Activated T-cell treated with anti-CD3 and anti-CD28 coated beads for 4 hours (primary cell): ENCODE measurements at places on chromosomes 1 and 21.

DNA sequence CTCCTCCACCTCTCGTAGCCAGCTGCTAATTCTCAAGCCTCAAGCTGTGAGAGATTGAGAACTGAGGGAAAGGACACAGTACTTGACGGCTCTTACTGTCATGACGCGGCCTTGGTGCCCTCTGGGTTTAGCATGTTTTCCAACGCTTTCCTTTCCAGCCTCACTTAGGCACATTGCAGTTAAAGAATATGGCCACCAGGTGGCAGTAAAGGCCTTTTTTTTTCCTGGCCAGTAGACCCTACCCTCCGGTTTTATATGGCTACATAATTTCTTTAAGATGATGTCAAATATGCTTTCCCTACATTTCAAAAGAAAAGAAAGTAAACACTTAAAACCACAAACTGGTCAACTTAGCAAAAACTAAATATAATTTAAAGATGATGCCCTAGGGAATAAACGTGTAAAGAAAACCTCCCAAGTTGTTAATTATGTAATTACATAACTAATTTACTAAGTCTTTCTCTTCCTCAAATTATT, 56.8 kb upstream of the PRDX6 start:
- peak; percentile 42 for DNase-seq

DNA sequence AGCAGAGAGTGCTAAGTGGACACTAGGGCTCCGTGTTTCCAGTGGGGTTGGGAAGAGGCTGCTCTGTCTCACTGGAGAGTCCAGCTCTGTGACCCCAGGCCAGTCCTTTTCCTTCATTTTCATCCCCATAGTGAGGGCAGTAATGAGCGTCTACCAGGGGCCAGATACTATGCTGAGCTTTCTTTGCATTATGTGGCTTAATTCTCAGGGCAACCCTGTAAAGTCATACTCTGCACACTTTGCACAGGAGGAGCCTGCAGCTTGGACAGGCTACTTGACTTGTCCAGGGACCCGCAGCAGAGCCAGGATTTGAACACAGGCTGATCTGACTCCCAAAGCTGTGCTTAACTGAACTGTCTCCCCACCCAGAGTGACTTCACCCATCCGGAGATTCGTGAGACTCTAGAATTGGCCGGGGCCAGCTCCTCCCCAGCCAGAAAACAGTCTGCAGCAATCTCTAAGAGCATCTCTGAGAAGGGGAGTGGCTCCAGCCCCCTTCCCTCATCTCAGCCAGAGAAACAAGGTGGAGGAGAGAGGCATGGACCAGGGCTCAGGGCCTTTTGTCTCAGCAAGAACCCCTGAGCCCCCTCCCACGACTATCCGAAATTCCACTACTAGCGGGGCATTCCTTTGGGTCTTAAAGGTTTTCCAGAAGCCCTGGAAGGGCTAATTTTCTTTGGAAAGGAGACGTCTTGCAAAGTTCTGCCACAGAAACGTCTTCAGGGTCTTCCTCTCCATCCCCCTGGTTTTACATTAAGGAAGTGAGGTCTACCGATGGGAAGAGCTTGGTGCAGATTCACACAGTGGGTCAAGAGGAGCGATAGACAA, 866 bp upstream of the FNDC5 start:
- no peak for DNase-seq

GRCh38 chr1:193402977-193403376, 216.6 kb upstream of the B3GALT2 start:
- no peak for DNase-seq

DNA sequence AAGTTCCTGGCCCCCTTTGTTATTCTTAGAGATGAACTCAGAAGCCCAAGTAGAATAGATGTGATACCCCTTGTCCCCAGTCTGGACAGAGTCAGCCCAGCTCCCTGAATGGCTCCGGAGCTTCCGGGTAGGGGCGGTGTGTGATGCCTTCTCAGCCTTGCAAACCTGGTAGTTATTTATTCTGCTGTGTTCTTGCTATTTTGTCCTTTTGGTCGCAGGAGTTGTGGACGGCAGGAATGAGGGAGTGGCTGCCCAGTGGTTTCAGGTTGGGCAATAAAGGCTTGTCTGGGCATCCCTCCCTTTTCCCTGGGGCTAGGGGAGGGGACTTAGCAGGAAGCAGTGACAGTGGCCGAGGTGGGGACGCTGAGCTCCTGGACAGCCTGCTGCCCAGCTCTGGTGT, 2.8 kb downstream of the PTPRU start:
- no peak for DNase-seq

GRCh38 chr1:201686714-201687455, 142.1 kb upstream of the IPO9 start:
- DNase-seq: no peak

DNA sequence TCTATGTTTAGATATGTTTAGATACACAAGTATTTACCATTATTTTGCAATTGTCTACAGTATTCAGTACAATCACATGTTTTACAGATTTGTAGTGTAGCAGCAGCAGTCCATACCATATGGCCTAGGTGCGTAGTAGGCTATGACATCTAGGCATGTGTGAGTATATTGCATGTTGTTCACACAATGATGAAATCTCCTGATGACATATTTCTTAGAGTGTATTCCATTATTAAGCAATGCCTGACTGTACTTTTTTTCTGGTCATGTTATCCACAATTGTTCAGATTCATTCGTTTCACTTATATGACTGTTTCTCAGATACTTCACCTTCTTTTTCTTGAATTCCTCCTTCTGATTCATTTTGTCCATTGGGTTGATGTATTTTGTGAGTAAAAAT, 9.9 kb upstream of the BACE2 start:
- no peak for DNase-seq

- DNase-seq: no peak
Measured at GRCh38 chr1:14441302-14441741, 157.2 kb upstream of the KAZN start.

DNA sequence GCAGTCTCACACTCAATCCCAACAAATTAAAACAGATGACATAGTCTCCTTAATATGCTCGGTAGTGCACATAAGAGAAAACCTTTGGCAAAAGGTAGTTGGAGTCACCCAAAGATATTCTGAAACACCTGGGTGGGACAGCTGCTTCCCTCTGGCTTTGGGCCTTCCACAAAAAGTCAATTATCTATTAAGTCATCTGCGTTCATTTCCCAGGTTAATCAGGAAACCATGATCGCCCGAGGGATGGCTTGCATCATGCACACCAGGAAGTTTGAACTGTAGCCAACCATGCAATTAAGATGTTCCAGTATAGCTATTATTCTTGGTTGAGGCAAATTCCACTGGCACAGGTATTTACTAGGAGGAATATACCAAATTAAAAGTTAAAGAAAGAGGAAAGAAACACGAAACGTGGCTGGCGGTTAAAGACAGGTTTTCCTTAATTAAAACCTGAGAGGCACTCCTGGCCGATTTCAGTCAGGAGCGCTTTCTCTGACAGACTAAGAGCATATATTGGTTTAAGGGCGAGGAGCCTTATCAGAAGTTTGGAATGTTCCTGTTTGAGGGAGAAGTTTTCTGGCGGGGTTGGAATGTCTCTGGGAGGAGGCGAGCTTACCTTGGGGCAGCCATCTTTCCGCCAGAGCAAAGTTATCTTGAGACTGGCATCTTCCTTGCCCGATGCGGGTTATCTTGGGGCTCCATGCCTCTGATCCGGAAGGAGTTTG, 19.9 kb downstream of the CLDN17 start:
- no peak for DNase-seq

GRCh38 chr1:183033205-183033604, 10.0 kb downstream of the LAMC1 start:
- no peak for DNase-seq

DNA sequence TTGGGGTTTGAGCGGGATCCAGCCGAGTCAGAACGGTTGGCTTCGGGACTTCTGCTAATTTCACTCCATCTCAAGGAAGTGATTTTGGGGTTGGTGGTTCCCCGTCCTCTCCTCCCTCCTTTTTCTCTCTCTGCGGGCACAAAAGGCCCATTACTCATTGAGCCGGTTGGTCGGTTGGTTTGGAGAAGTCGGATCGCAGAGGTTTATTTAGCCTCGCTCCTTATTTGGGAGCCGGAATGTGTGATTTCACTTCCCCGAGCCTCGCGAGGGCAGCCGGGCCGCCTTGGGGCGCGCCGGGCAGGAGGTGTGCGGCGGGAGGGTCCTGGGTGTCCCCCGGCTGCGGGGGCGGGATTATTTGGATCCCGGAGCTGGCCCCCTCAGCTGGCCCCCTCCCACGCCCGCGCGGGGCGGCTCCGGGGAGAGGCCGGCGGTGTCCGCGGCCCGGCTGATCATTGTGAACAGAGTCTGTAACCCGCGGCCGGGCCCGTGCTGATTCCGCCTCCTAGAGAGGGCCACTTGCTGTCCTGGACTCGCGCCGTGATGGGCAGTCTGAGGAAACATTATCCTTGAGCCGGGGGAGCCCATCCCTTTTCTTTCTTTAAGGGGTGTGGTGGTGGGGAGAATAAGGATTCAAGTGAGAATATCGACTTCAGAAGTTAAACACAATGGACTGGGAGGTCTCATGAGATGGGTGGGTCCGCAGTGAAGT, 1.2 kb downstream of the MAPKAPK2 start:
- DNase-seq: no peak

GRCh38 chr1:35475856-35476674, 81.1 kb downstream of the KIAA0319L start:
- no peak for DNase-seq

- DNase-seq: no peak
Measured at GRCh38 chr1:178560871-178561376, 48.0 kb downstream of the TEX35 start.

DNA sequence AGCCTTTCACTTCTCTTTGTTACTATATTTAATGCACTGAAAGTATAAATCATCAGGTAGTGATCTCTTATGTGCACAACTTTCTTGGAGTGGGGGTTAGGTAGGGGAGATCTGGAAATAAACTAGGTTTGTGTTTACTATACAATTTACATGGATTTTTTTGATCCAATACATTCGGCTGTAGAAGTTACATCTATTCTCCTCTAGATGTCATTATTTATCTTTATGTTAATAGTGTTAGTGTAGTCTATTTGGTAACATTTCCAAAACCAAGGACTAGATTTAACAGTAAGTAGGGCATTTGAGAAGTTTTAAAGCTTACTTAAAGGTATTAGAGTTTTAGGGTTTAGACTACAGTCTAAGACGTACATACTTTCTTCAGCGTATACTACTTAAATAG, 5.4 kb downstream of the VPS45 start:
- no peak for DNase-seq

DNA sequence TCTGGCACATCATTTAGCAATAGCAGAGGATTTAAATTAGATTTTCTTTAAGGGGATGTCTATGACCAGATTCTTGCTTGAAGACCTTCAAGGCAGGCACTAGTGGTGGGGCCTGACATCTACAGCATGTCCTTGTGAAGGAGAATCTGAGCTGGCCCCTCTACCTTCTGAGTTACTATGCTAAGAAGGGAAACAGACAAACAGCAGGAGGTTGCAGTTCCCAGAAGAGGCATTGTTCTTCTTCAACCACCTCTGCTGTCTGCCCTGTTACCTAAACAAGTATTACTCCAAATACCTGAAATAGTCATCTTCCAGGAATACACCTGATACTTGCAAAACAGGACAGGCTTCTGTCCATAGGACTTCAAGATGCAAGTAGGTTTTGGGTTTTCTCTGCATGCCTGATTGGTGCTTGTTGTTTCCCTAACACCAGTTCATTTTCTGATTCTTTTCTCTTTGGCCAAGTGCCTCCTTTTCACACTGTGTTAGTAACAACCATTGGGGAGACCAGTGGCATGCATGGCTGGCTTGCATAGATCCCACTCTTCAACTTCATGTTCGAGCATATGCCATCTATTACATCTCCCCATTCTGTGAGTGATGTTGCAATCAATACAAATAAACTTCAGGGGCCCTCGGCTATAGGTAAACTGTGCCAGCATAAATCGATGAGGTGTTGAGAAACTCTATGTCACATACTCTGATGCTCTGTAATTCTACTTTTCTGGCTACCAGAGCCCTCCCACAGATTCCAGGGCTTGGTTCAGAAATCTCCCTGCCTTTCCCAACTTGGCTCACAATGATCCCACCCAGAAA, 93.0 kb upstream of the DUSP10 start:
- DNase-seq: no peak

DNA sequence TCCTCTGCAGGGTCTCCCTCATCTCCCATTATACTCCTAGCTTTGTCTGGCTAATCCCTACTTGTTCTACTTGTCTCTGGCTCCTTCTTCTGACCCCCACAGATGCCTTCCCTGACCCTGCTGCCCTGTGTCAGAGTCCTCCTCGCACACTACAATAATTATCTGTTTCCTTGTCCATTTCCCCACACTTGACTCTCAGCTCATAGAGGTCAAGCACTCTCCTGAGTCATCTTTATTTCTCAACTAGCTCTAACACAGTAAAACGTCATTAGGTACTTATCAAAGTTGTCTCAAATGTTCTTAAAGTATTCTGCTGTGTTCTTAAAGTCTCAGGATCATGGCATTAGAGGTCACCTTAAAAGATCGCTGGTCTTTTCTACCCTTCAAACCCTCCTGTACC, 47.1 kb downstream of the C8A start:
- DNase-seq: no peak

- no peak for DNase-seq
Measured at GRCh38 chr1:23793018-23793781, 2.3 kb downstream of the LYPLA2 start.

DNA sequence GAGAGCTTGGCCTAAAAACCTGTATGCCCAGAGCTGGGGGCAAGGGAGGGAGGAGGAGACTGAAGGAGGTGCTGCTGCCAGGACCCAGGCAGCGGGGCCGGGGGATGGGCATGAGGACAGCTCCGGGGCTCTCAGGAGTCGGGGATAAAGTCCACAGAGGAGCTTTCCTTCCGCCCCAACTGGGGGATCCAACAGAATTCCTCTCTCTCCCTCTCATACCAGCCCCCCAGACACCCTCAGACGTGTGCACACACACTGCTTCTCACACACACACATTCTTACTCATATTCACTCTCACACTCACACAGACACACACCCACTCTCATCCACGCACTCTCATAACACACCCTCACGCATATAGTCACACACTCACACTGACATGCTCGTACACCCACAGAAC, 39.1 kb downstream of the SYF2 start:
- DNase-seq: no peak

GRCh38 chr1:41345434-41346075, 15.7 kb upstream of the FOXO6 start:
- no peak for DNase-seq

DNA sequence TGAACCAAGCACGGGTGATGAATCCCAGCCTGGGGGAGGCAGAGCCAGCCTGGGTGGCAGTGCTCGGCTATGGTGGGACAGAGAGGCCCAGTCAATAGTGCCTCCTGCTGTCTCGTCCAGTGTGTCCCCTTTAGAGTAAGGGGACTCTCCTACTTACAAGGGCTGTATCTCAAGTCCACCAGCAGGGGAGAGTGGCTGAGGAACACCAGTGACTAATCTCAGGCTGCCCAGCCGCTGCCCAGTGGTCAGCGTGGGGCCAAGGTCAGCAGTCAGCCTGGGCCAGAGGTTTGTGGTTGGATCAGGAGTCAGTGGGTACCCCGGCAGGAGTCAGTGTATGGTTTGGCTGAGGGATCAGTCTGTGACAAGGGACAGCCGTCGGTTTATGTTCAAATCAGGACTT, 109.2 kb upstream of the RUNX3 start:
- DNase-seq: no peak

GRCh38 chr1:41678111-41678878, 193.8 kb upstream of the EDN2 start:
- DNase-seq: no peak

- DNase-seq: no peak
Measured at GRCh38 chr1:226308166-226308722, 720 bp downstream of the LIN9 start.

GRCh38 chr1:44784094-44785028, 3.6 kb downstream of the BEST4 start:
- DNase-seq: no peak

- no peak for DNase-seq
Measured at GRCh38 chr1:119409731-119410130, 5.2 kb upstream of the HSD3B2 start.

GRCh38 chr1:109979489-109980091, 5.0 kb upstream of the AHCYL1 start:
- DNase-seq: no peak
